Activated T-helper 1 cell treated with anti-CD3 and anti-CD28 coated beads, Interleukin-2, amount 50 U/mL, for 16 hours (primary cell): ENCODE measurements at places on chromosomes 2 and 18.

DNA sequence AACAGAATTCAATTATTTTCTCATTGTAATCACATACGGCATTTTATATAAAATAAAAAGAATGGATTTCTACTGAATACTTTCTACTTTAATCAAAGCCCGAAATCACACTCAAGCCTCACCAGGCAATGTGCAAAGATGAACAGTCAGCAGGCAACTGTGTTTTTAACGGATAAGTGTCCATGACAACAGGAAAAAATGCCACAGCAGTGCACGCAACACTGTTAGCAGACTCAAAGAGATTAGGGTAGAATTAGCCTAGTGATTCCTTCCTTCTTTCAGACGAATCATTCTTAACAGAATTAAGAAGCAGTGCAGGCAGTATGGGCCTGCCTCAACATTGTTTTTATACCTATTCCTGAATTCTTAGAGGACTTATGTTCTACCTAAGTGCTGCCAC is 135.6 kb downstream of the CDH2 start:
- DNase-seq = no peak

GRCh38 chr18:22731398-22731797 is 201.7 kb upstream of the RBBP8 start:
- no peak for DNase-seq

- no peak for DNase-seq
Measured at GRCh38 chr18:49846361-49846662, 33.0 kb upstream of the ACAA2 start.

DNA sequence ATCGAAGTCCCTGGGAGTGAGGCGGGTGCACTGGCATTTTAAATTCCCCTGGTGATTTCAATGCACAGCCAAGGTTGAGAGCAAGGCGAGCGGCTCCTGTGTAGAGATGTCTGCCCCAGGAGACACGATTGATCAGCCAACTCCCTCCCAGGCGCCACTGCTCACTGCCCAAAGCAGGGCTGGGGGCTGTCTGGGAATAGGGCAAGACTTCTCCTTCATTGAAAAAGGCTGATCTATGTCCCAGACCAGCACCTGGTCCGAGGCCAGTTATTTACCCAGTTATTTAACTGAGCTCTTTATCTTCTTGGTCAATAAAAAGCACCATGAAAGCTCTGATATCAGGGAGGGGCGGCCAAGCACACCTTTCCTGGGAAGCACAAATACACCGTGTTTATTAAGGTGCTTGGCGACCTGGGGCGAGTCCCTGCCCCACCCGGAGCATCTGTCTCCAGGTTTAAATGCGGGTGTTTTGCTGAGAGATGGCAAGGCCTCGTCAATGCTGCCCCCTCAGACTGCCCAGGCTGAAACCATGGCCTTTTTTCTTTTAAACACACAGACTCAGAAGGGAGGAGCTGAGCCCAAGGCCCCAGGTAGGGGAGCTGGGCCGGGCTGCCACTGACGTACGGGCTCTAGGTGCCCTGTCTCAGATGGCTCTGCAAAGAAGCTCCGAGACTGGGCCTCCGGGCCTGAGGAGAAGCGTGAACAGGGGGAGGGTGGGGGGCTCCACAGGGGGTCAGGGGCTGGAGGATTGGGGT is 73.9 kb upstream of the HPCAL1 start:
- no peak for DNase-seq

GRCh38 chr2:4840791-4841190 is 851.4 kb upstream of the SOX11 start:
- no peak for DNase-seq

- no peak for DNase-seq
Measured at GRCh38 chr18:44716697-44717163, 36.0 kb downstream of the SETBP1 start.

DNA sequence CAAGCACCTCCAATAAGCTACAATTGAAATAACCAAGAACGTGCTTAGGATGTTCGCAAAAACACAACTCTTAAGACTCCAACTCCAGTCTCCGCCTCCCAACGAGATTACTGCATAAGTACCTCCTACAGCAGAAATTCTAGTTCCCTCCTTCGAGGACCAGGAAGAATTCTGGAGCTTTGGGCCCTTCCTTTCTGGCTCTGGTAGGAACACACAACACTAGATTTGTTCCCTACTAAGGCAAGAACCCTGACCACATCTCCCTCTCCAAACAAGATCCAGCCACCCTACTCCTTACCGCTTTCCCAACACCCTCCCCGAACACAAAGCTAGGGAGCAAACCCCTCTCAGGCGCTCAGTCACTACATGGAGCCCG is 721 bp downstream of the ADAM17 start:
- no peak for DNase-seq

DNA sequence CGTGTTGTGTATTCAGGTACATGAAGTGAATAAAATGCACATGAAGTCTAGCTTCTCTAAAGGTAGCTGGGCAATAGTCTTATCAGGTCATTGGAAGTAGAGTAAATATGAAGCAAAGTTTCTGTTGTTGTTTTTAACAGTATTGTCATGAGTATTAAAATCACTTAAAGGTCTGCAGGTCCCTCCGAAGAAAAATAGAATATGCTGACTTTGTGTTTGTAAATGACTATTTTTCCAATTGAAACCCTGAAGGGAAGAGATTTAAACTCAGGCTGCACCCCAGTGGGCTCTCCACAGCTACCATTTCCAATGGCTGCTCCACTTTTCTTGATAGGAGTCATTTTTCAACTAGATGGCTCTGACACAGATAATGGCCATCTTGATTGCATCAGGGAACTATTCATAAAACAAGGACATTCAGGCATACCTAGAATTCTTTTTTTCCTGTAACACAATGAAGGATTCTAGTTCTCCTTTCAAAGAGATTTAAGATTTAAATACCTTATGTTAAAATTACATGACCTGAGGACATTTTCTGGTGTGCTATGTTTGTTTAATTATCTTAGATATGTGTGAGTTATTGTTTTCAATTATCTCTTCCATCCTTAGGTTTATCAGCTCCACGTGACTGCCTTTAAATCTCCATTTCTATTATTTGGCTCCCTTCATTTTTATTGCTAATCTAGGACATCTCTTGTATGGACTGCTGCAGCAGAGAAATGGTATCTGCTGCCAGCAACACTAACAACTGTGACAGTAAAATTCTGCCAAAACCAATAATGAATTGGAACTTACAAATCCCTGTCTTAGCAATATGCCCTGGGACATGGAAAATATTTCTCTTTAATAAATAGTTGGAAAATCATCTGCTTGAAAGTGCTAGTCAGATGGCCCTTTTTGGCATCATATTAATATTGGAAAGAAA is 149.2 kb upstream of the NOSTRIN start:
- DNase-seq = no peak

GRCh38 chr18:48330016-48330991 is 78.9 kb downstream of the ZBTB7C start:
- no peak for DNase-seq

DNA sequence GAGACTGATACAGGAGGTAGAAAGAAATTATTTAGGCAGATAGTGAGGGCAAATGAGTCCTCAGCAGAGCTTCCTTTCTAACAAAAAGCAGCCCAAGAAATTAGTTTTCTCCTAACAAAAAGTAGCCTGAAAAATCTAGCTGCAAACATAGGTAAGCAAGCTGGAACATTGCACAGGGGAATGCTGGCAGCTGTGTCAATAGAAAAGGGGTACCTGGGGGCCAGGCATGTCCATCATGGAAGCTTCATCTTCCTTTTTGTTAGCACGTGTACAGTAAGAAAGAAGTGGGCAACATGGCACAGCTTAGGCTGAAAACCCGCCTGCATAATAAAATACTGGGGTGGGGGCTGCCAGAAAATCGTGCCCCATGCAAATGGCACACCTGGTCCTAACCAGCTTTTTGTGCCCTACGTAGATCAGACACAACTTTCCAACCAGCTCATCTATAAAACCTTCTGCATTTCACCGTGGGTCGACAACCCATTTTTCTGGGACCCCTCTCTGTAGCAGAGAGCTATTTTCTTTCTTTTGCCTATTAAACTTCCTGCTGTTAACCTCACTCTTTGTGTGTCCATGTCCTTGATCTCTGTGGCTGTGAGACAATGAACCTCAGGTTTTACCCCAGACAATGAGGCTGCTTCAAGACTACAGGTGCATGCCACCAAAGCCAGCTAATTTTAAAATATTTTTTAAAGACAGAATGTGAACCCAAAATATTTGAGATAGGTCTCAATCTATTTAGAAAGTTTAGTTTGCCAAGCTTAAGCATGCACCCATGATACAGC is 6.6 kb upstream of the MTHFD2 start:
- no peak for DNase-seq

- DNase-seq = no peak
Measured at GRCh38 chr2:182101263-182101662, 115.6 kb downstream of the PPP1R1C start.

- no peak for DNase-seq
Measured at GRCh38 chr2:152428800-152429582, 94.0 kb downstream of the FMNL2 start.

DNA sequence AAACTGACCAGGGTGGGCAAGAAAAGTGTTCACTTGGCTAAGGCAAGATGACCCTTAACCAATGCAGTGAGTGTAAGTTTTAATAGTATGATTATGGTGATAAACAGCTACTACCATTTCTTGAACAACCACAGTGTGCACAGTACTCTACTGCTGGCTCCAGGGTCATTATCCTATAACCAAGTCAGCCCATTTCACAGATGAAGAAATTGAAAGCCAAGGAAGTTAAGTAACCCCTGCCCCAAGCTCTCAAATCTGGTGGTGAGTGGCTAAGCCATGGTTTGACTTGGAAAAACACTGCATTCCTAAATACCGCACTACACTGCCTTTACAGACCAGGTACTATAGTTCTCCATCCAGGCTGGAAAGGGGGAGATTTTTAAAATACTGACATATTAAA is 5.7 kb downstream of the ZNF385B start:
- no peak for DNase-seq

- DNase-seq = no peak
Measured at GRCh38 chr2:181389524-181389923, 67.7 kb upstream of the ITGA4 start.

- DNase-seq = no peak
Measured at GRCh38 chr2:219737270-219737691, 109.9 kb downstream of the SLC4A3 start.

GRCh38 chr2:118177884-118178283 is 89.6 kb downstream of the INSIG2 start:
- DNase-seq = no peak

GRCh38 chr2:135175177-135175576 is 123.1 kb downstream of the RAB3GAP1 start:
- DNase-seq = no peak

- no peak for DNase-seq
Measured at GRCh38 chr2:26812731-26813130, 26.9 kb downstream of the CENPA start.

DNA sequence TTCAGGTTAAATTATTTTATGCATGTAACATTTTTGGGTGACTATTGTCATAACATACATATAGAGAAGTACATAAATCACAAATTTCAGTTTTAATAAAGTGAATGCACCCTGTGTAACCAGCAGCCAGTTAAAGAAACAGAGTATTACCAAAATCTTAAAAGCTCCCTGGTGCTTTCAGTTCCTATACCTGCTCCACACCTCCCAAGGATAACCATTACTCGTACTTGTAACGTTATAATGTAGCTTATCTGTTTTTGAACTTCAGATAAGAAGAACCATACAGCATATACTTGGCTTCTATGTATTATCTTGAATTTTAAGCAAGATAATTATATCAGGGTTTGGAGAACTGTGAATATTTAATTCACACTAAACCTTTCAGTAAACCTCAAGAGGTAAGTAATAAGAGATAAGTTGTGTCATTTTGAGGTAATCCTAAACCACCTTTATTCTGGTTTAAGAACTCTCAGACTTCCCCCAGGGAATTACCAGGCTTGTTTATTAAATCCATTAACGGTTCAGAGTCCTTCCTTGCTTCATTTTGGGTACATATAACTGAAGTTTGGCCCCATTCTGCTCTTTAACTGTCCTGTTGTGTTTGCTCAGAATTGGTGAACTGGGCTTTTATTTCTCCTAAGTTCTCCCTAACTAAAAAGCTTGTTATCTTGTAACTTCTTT is 58.6 kb downstream of the LCLAT1 start:
- DNase-seq = no peak

GRCh38 chr18:50286391-50287027 is 983 bp downstream of the CXXC1 start:
- no peak for DNase-seq

DNA sequence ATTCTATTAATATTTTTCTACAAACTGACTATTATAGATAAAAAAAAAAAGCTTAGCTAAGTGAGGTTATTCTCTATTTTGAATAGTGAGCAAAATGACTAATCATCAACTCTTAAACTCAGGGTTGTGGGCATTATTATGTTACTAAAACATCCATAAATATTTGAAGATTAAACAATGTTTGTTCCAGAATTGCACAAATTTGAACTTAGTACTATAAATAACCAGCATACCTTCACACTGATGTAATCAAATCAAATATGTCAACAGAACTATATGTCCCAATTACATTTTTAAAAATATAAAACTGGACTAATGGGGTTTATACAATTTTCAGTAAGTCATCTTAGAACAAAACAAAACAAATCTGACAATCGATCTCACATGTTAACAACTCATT is 800.9 kb downstream of the LRP1B start:
- no peak for DNase-seq

DNA sequence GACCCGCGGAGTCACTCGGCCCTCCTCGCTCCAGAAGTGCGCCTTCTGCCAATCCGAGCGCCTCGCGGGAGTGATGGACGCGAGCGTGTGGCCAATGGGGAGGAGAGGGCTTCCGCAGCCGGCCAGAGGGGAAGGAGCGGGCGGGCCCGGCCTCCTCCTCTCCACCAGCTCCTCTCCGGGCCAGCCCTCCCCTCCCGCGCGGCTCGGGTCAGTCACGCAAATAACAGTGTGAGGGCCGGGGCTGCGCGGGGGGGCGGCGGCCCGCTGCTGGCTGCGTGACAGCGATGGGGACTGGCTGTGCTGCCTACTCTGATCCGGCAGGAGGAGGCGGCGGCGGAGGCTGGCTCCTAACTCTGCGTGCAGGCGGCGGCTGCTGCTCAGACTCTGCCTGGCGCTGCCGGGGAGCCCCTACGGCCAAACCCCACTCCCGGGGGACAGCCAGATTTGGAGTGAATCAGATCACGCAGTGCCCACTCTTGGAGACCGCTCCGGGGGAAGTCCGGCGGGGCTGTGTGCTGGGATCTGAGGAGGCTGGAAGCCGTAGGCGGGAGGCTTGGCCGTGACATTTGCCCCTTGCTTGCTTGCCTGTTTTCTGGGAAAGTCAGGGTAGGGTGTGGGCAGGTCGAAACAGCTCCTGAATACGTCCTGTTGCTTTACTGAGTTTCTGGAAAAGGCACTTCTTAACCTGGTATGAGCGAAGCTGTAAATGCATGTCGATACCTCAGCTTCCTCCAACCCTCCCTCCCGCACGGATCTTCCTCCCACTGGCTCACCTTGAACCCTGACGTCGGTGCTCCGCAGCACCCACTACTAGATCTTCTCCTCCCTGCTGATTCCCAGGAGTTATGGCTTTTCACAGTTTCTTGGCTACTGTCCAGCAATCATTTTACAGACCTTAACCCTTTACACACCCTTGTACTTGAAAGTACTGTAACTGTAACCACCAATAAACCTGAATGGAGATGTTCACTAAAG is 97.9 kb upstream of the SERTAD2 start:
- DNase-seq = no peak

GRCh38 chr18:9866627-9867026 is 19.1 kb upstream of the TXNDC2 start:
- no peak for DNase-seq
